ENCODE measurements at places on chromosomes 7 and 10.

DNA sequence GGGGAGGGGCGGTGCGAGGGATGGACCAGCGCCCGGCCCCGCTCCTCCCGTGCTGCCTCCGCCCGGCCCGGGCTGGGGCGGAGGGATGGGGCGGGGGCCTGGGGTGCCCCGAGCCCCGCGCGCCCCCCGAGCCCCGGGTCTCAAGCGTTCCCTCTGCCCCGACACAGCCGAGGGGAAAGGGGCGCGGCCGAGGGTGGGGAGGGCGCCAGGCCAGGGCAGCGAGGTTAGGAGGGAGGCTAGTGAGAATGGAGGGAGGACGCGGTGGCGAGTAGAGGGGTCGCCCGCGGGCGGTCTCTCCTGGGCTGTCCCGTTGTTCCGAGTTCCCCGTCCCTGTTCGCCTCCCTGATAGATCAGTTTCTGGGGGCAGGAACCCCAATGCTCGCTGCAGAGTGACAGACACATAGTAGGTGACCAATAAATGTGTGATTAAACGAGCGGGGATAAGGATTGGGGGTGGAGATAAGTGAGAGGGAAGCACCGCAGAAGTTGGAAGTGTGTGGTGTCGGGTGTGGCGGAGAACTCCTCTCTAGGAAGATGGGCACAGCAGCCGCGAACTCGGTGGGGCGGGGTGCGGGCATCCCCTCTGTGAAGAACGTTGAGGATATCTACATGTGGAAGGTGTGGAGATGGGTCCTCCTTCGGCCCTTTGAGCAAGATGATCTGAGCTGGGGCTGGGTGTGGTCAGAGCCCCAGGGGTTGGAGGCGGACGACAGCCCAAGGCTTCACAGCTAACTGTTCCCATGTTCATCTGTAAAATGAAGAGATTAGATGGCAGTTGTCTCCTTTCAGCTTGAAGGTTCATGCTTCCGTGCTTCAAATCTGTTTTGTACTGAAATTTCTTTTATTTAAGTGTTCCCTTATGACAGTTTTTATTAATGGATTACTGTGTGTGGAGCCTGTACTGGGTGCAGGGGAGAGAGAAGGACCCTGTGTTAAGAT, 580 bp downstream of the ZNF775 start:
- DNase-seq = no peak

GRCh38 chr7:6142871-6143380, 111.8 kb downstream of the ANKRD61 start:
- no peak for DNase-seq

DNA sequence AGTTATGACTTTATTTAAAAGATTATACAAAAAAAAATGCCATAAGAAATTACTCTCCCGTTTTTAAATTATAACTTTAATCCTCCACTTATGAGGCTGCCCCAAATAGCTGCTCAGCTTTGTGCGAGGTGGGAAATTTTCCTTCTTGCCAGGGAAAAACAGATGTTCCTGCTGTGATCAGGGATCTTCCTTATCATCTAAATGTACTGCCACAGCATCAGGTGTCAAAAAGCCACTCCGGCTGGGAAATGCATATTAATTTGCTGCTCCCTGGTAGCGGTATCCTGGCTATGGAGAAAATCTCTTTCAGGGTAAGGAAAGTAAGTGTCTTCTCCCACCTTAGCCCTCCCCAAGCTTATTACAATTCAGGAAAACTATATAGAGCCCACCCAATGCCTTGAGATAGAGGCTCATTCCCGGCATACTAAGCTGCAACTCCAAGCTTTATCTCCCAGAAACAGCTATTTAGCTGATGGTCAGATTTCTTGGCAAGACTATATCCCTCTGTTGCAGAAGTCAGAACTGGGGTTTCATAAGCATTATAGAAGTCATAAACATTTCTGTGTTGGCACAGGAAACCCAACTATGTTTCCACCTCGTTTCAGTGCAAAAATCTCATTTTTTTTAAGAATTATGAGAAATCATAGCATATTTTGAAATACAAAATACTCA, 360.4 kb downstream of the PARD3 start:
- DNase-seq = no peak

- DNase-seq = no peak
These were observed 26.3 kb upstream of the ITGB8 start for GRCh38 chr7:20304366-20304765.

- no peak for DNase-seq
These were observed 9.1 kb upstream of the DMBT1 start for GRCh38 chr10:122551450-122551849.

DNA sequence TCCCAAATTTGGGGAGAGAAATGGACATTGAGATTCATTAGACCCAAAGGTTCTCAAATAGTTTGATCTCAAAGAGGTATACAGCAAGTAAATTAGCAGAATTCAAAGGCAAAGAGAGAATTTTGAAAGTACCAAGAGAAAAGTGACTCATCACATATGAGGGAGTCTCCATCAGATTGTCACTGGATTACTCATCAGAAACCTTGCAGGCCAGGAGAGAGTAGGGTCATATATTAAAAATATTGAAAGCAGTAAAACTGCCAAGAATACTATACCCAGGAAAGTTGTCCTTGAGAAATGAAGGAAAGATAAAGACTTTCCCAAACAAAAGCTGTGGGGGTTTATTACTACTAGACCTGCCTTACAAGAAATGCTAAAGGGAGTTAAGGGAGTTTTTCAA, 140.6 kb downstream of the TMEM168 start:
- DNase-seq = no peak

DNA sequence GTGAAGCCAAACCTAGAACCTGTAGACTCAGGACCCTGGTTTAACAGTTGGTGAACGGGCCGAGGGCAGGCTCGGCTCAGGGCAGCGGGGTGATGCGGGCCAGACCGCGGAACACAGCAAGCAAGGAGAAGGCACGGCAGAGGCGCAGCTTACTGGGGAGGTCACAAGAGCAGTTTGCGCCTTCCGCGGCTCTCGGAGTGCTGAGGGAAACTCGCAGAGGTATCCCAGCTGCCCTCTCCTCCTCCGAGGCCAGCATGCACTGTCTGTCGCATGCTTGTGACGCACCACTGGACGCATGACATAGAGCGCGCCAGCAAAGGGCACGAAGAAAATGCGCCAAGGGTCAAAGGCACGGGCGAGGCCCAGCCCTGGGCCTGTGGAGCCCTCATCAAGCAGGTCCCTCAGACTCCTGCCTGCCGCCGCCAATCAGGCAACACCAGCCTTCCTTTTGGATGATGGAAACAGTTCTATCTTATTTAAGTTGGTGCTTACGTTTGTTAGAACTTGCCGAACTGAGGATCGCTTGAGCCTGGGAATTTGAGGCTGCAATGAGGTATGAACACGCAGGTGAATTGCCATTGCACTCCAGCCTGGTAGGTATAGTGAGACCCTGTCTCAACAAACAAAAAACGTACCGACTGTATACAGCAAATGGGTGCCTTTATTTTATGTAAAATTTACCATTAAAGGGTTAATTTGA, 574.3 kb upstream of the GHITM start:
- no peak for DNase-seq

GRCh38 chr10:111247781-111248389, 171.1 kb downstream of the ADRA2A start:
- no peak for DNase-seq

GRCh38 chr7:85908051-85908450, 721.2 kb upstream of the SEMA3D start:
- DNase-seq = no peak

GRCh38 chr10:84078771-84079170, 60.5 kb upstream of the GHITM start:
- no peak for DNase-seq

DNA sequence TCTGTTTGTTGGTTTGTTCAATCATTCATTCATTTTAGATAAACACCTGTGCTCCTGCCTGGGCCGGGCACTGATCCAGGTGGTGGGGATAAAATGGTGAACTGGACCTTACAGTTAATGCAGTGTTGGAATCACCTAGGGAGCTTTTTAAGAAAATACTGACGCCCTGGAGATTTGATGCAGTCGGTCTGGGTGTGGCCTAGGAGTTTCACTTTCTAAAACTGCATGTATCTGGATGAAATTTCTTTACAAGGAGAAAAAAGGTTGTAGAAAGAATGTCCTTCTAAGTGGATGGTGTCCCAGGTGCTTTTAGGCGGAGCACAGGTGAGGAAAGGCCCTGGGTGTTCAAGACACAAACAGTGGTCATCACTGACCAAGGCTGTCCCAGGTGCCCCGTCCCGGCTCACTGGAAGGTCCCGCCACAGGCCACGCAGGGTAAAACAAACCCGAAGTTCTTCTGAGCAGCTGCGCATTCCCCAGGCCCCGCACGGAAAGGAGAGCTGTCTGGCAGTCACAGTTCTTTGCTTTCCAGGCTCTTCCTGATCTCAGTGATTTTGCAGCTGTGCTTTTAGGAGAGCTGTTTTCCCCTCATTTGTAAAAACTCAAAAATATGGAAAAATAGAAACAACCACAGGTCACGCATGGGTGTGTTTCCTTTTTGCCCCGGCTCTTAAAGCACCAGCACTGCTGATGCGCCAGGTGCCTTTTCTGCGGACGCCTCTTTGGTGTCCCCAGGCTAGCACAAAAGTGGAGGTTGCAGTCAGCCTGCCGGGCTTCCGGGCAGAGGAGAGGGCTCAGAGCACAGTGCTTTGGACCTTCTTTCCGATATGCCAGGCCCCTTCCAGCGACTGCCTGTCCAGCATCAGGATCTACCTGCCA, 161.9 kb downstream of the GRK5 start:
- no peak for DNase-seq

DNA sequence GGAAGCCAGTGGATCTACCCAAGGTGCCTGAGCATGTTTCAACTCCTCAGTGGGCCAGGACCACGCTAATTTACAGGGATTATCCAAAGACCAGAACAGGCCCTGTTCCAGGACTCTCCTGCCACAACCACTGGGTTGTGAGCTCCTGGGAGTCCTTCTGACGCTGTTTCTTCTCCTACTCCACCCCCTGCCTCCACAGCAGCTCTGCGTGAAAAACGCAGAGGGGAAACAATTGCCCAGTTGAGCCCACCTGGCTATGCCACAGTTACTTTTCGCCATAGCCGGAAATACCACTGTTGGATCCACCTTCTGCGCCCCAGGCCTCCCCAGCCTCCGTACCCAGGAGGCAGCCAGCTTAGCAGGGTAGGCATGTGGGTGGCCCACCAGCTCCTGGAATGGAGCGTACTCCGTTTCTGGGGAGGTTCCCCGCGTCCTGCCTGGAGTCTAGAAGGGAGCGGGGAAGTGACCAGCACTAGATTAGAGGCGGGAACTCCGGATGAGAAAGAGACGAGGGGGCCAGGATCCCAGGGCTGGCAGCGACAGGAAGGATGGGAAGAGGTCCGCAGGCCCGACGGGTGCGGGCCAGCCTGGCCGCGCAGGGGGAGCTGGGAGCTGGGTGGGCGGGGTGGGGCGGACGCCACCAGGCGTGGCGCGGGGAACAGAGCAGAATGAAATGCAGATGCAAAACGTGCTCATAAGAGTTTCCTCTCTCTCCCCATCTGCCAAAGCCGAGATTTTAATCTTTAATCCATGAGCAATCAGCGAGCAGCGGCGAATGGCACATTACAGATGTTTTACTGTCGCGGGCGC, 32.1 kb upstream of the PAX2 start:
- DNase-seq = no peak

DNA sequence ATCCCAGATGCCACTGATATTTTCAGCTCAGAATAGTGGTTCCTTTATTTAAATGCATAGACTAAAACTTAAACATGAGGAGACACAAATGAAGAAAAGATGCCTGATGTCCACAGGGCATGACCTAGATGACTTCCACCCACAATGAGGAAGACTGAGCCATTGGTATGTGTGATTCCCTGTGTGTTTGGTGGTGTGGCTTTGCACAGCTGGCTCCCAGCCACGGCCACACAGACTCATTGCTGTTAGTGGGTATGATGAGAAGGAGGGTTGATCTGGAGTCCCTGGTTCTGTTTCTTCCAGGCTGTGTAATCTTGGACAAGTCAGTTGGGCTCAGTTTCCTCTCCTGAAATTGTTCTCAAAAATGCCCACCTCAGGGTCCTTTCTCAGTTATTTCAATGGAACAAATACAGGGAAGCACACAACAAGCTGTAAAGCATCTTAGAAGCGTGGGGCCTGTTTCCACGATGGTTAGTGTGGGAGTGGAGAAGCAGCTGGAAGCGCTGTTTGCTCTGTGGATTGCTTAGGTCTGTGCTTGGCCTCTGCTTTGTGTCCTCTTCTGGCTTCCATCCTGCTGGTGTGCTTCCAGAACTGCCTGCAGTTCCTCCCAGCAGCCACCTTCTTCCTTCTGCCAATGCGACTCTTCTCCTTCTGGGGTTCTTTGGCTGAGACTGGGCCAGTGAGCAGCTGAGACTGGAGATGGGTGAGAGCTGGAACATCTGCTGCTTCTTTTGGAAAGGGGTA, 303.7 kb downstream of the BMPER start:
- no peak for DNase-seq

DNA sequence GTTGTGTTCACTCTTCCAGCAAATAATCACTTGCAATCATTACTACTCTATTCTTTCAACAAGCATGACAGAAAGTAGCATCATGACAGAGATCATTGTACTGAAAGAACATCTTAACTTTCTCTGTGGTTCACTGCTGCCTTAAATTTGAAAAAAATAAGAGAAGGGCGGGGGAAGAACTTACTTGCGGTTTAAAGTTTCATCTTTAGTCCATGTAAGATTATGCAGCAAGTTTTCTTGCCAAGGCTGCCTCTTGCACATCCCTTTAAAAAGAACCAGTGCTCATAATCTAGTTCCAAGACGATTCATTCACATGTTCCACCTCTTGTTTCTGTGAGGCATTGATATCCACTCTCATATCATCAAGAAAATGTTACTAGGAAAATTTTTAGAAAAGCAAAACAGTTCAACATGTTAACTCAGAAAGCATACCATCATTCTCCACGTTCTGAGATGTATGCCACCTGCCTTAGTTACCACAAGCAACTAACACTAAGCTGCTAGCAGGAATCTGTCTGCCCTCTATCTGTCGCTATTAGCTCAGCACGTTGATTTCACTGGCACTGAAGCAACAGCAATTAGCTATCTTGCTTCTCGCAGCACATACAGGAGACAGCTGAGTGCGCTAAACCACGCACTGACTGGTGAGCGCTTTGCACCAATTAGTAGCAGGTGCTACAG, at the start of gene PCDH15:
Gene PCDH15 (minus strand): TSS at position 491 of the 681 bp plus-strand sequence. CDS start 136,969 bp downstream, outside the sequence.
- peak; percentile 3 for DNase-seq

GRCh38 chr7:67392596-67393438, 396.2 kb downstream of the TYW1 start:
- no peak for DNase-seq

GRCh38 chr10:114306116-114306973, 67.3 kb downstream of the VWA2 start:
- DNase-seq = no peak

- no peak for DNase-seq
These were observed 144.5 kb downstream of the FRMD4A start for GRCh38 chr10:14186245-14186644.

GRCh38 chr7:138768241-138768640, 29.6 kb upstream of the TMEM213 start:
- DNase-seq = no peak

- DNase-seq = no peak
These were observed 5.6 kb downstream of the CH25H start for GRCh38 chr10:89201345-89202032.

GRCh38 chr10:131772441-131772840, 128.4 kb upstream of the PPP2R2D start:
- DNase-seq = no peak

DNA sequence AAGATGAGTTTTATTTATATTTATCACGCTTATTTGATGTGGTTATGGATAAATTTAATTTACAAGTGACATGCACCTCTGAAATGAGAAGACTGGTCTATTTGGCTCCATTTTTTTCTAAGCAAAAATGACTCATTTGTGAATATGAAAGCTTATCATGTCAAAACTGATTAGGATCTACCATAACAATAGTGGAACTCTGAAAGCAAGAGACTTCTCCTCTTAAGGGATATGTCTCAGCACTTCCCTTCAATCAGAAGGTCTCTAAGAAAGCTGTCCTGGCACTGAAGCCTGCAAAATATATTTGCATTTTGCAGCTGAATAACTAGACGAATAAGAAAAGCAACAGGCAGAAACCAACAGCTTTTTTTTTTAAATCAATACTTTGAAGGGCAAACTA, 12.7 kb downstream of the FAS start:
- peak; percentile 47 for DNase-seq

Measured in pulmonary artery endothelial cell (primary cell).